Small intestine (tissue), 16 donors: ENCODE measurements at places on chromosomes 3 and 15.

DNA sequence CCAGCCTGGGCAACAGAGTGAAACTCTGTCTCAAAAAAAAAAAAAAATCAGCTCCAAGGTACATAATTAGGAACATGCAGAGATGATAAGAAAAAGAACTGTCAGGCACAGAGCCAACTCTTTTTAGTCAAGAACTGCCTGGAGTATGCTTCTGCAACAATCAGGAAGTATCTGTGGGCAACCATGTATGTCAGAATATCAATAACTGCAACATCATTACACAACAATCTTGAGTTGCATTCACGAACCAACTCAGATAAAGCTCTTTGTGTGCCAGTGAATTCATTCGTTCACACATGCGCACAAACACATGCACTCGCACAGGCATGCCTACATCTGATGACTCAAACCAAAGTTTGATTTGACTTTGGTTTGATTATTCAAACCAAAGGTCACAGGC, 32.1 kb downstream of the EFHB start:
- DNase-seq, result no peak

- DNase-seq, result no peak
Observed at GRCh38 chr3:28612232-28612631, 263.6 kb upstream of the AZI2 start.

GRCh38 chr3:71087143-71088018, 496.1 kb downstream of the FOXP1 start:
- DNase-seq, result no peak

DNA sequence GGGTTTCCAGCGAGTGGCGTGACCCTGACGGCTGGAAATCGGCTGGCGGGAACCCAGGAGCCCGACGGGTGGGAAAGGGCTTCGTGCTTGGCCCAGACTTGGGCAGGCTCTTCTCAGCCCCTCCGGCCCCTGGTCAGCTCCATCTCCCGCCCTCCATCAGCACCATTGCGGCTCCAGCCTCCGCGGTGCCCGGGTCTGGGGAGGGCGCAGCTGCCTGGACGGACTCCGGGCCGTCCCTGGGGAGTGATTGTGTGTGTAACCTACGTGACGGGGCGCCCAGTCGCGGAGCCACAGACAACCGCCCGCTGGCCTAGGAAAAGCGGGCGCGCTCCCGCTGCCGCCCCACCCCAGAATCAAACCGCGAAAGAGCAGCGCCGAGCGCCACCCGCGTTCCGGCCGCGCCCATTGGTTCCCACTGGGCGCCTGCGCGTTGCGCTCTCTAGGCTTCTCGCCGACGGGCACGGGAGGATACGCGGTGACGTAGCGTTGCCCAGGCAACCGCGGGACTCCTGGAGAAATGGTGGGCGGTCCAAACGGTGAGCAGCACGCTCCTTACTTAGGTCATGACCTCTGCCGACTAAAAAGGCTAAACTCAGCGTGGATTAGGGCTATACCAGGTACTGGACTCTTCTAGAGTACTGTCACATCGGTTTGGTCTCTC, at the start of gene CFAP20DC:
Gene CFAP20DC (minus strand): TSS at position 355 of the 661 bp plus-strand sequence. CDS start 394 bp downstream, outside the sequence.
- peak; percentile 93 for DNase-seq

DNA sequence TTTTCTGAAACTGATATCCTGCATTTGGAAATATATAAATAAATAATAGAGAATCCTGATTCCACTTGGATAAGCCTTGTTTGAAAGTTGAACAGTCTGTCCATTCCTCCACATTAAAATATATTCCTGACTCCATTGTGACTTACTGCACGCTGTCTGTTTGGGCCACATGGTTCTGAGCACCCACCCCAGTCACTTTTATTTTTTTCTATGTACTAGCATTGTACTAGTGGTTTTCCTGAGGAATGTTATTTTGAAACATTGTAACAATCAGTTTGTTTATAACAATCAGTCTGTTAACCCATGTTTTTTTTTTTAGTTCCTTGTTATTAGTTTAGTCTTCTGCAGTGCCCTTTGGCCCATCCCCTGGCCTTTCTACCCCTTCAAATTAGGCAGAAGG, 87.4 kb upstream of the CCNL1 start:
- no peak for DNase-seq

GRCh38 chr3:121998030-121998580, 23.9 kb downstream of the ILDR1 start:
- DNase-seq, result no peak

DNA sequence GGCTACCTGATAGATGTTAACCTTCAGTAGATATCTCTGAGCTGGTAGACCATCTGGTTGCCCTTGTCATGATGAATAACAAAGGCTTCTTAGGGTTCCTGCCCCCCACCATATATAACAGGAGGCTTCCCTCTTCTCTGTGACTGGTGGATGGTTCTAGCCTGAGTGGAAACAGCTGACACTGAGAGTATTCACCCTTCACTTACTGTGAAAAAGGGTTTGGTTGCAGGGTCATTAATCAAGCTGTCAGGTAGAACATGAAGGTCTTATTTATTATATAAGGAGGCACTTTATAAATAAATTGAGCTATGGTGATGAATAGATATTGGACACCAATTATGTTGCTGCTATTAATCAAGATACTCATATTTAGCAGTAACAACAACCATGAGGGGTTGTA, 58.6 kb downstream of the CACNA2D3 start:
- no peak for DNase-seq
